ENCODE measurements at places on chromosomes 1 and 21. TPM values are rescaled to one million over a fixed set of nuclear protein-coding genes. Genes with fewer than 3 reads are reported as not detected.
A peak's percentile ranks its signal among the peaks of the same experiment; 100 is the strongest.

ADAMTS5 gene
- 0.32 TPM for polyA plus RNA-seq

DNA sequence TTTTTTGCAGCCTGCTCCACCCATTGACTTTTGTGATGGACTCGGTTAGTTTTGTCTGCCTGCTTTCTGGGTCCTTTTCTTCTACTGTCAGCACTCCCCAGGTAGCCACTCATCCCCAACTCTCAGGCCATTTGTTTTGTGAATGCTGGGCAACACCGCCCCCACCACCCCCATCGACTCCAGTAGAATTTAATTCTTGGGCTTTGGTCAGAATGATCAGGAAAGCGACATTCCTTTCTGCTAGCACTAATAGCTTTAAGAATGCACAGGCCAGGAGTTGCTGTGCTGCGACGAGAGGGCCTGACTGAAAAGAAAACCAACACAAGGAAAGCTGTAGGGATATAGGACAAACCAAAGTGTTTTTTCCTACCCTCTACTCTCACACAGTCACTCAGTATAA, 144.4 kb downstream of the CDC7 start:
- H3K27ac ChIP-seq = peak overlapping the region; percentile 1
- H3K27me3 ChIP-seq = no peaks in the 10 kb centered on the region
- peaks cover 13% of the 10 kb centered on the region for H3K4me1 ChIP-seq

TTC39A gene
- polyA plus RNA-seq = 2.3 TPM

GRCh38 chr21:42037516-42037915, 27.4 kb upstream of the ZBTB21 start:
- no peak overlapping the region for H3K4me3 ChIP-seq
- H3K27me3 ChIP-seq = no peaks in the 10 kb centered on the region
- no peak overlapping the region for H3K27ac ChIP-seq
- no peaks in the 10 kb centered on the region for H3K4me1 ChIP-seq

GRCh38 chr1:154404984-154405746, at the start of gene IL6R:
Gene IL6R, plus strand, starts transcription at chr1:154405343. Its CDS starts 287 bp downstream, at chr1:154405630.
- H3K36me3 ChIP-seq = no peaks in the 10 kb centered on the region
- H3K27me3 ChIP-seq = peaks cover 42% of the 10 kb centered on the region
- DNase-seq = peak; percentile 91
- peaks cover 16% of the 10 kb centered on the region for H3K4me1 ChIP-seq
- no peak within 1 kb of the TSS for H3K27ac ChIP-seq
- H3K4me3 ChIP-seq = peak within 1 kb of the TSS; percentile 70

- H3K27me3 ChIP-seq = no peaks in the 10 kb centered on the region
- H3K4me1 ChIP-seq = peaks cover 4% of the 10 kb centered on the region
- no peaks in the 10 kb centered on the region for H3K36me3 ChIP-seq
- no peak for DNase-seq
Measured at GRCh38 chr1:64184003-64184440, 19.4 kb upstream of the UBE2U start.

DNA sequence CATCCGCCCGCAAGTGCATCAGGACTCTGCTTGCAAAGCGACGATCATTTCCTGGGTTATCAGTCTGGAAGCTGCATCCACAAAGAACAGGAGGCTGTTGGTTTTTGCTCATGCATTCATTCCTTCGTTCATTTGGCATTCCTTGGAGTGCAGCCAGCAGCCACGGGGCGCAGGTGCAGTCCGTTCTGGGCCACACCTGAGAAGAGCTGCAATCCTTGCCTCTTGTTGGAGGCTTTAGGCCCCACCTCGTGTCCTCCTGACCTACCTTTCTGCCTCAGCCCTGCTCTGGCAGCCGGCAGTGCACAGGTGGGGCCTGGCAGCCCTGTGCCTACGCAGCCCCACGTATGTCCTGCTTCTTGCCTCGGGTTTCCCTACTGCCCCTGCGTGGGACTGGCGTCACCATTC, 19.6 kb upstream of the C2CD2 start:
- no peaks in the 10 kb centered on the region for H3K4me1 ChIP-seq
- DNase-seq = no peak
- H3K27me3 ChIP-seq = no peaks in the 10 kb centered on the region

GRCh38 chr1:172324761-172325160, 95.7 kb upstream of the C1orf105 start:
- H3K4me3 ChIP-seq = no peak overlapping the region
- H3K36me3 ChIP-seq = no peaks in the 10 kb centered on the region
- H3K4me1 ChIP-seq = no peaks in the 10 kb centered on the region
- H3K27me3 ChIP-seq = no peaks in the 10 kb centered on the region
- DNase-seq = no peak
- H3K27ac ChIP-seq = no peak overlapping the region

- no peak for DNase-seq
- H3K4me3 ChIP-seq = no peak overlapping the region
- H3K36me3 ChIP-seq = peaks cover 74% of the 10 kb centered on the region
Measured at GRCh38 chr1:114720492-114720891, 3.9 kb upstream of the NRAS start.

GRCh38 chr1:37169241-37169640, 134.9 kb upstream of the GRIK3 start:
- H3K4me1 ChIP-seq = no peaks in the 10 kb centered on the region
- no peak for DNase-seq
- no peak overlapping the region for H3K4me3 ChIP-seq
- no peaks in the 10 kb centered on the region for H3K27me3 ChIP-seq
- H3K27ac ChIP-seq = no peak overlapping the region

GRCh38 chr1:48530727-48531351, 58.8 kb upstream of the SPATA6 start:
- H3K4me1 ChIP-seq = peaks cover 17% of the 10 kb centered on the region
- H3K4me3 ChIP-seq = no peak overlapping the region

GRCh38 chr21:41627428-41627827, 119.5 kb upstream of the TMPRSS2 start:
- H3K27ac ChIP-seq = no peak overlapping the region
- H3K27me3 ChIP-seq = no peaks in the 10 kb centered on the region
- H3K36me3 ChIP-seq = no peaks in the 10 kb centered on the region
- no peak for DNase-seq
- no peaks in the 10 kb centered on the region for H3K4me1 ChIP-seq
- H3K4me3 ChIP-seq = no peak overlapping the region

DNA sequence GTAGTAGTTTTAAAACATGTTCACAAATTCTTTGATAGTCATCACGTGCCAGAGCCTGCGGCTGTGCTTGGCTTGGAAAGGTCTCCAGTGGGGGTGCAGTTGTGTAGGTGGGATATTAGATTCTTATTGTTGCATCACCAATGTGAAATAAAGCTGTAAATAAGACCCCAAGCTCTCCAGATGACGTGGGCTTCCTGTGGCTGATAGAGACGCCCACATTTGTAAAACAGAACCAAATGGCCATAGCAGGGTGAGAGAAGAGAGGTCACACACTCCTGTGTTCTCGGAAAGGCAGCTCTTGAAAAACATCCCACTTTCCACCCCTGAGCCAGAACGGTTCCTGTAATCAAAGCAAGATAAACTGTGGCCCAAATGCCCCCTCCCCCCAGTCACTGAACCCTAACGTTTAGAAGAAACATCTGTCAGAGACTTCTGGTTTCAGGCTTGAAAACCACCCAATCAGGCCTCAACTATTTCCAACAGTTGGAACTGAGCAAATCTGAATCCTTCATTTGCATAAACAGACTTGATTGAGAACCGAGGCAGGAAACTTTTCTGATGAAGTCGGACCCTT, 6.6 kb upstream of the NTPCR start:
- H3K27me3 ChIP-seq = no peaks in the 10 kb centered on the region
- no peaks in the 10 kb centered on the region for H3K36me3 ChIP-seq
- H3K27ac ChIP-seq = no peak overlapping the region
- no peak overlapping the region for H3K4me3 ChIP-seq
- no peaks in the 10 kb centered on the region for H3K4me1 ChIP-seq
- DNase-seq = no peak

DNA sequence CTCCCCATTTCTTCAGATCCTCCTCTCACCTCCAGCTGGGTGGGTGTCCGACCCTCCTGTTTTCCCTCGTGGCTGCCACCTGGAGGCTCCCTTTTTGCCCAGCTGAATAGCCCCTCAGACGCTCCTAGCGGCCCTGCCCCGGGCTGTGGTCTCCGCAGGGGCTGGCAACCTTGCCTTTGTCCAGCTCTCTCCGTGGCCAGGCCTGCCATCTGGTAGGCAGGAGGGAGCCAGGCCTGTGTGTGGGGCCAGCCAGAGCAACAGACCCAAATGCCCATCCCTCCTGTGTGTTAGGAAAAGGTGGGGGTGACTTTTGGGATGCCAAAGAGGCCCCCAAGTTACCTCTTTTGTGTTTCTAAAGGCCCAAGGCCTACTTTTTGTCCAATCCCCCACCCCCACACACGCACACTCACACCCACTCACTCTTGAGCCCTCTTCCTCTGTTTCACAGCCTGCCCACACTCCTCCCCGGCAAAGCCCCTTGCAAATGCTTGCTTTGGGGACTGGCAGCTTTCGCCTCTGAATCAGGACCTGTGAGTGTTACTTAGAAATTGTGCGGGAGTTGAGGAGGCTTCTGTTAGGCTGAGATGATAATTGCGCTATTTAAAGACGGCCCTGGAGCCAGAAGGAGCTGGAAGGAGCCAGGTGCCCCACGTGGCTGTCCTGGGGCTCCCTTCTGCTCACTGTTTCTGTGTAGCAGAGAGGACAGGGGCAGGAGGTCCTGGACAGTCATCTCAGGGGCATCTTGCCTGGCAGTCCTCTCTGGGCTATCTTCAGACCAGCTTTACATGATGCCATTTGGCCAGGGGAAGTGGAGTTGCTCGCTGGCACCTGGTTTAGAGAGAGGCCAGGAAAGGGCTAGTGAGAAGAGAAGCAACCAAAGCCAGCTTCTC, 9.1 kb downstream of the PPFIA4 start:
- no peak overlapping the region for H3K4me3 ChIP-seq
- H3K27me3 ChIP-seq = no peaks in the 10 kb centered on the region
- H3K36me3 ChIP-seq = no peaks in the 10 kb centered on the region
- H3K27ac ChIP-seq = no peak overlapping the region

- peaks cover 52% of the 10 kb centered on the region for H3K27me3 ChIP-seq
- no peak within 1 kb of the TSS for H3K27ac ChIP-seq
- H3K4me1 ChIP-seq = peaks cover 11% of the 10 kb centered on the region
- peak; percentile 81 for DNase-seq
Measured at GRCh38 chr1:239386453-239387303, at the start of gene CHRM3. Gene CHRM3, plus strand, starts transcription at chr1:239386568. Its CDS starts 520,884 bp downstream, at chr1:239907452.

- no peaks in the 10 kb centered on the region for H3K27me3 ChIP-seq
- no peak for DNase-seq
- no peak overlapping the region for H3K27ac ChIP-seq
- no peaks in the 10 kb centered on the region for H3K36me3 ChIP-seq
Measured at GRCh38 chr1:73029571-73029970, 747.2 kb upstream of the NEGR1 start.

- no peak overlapping the region for H3K27ac ChIP-seq
- H3K4me1 ChIP-seq = no peaks in the 10 kb centered on the region
- no peak for DNase-seq
- no peaks in the 10 kb centered on the region for H3K36me3 ChIP-seq
Measured at GRCh38 chr21:31985398-31985797, 112.6 kb downstream of the HUNK start.

DNA sequence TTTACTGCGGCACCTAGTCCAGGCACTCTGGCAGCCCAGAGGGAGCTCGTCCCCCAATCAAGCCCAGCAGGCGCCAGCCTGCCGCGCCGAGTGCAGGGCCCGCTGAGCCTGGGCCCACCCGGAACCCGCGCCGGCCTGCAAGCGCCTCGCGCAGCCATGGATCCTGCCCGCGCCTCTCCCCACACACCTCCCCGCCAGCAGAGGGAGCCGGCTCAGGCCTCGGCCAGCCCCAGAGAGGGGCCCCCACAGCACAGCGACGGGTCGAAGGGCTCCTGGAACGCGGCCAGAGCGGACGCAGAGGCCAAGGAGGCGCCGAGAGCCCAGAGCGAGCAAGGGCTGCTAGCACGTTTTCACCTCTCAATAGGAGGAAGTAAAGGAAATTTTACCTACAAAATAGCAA, 767.0 kb downstream of the MRPL39 start:
- DNase-seq = peak; percentile 43
- no peaks in the 10 kb centered on the region for H3K4me1 ChIP-seq
- no peak overlapping the region for H3K27ac ChIP-seq
- no peaks in the 10 kb centered on the region for H3K36me3 ChIP-seq
- no peaks in the 10 kb centered on the region for H3K27me3 ChIP-seq
- no peak overlapping the region for H3K4me3 ChIP-seq

GRCh38 chr1:207088701-207089626, at the start of gene C4BPB:
Gene C4BPB, plus strand, starts transcription at chr1:207088860. Its CDS starts 672 bp downstream, at chr1:207089532.
- no peak within 1 kb of the TSS for H3K27ac ChIP-seq
- DNase-seq = no peak
- no peaks in the 10 kb centered on the region for H3K27me3 ChIP-seq

GRCh38 chr1:43636006-43636641, 13.8 kb upstream of the KDM4A start:
- H3K4me1 ChIP-seq = no peaks in the 10 kb centered on the region
- no peak overlapping the region for H3K27ac ChIP-seq
- no peaks in the 10 kb centered on the region for H3K27me3 ChIP-seq
- DNase-seq = no peak

DNA sequence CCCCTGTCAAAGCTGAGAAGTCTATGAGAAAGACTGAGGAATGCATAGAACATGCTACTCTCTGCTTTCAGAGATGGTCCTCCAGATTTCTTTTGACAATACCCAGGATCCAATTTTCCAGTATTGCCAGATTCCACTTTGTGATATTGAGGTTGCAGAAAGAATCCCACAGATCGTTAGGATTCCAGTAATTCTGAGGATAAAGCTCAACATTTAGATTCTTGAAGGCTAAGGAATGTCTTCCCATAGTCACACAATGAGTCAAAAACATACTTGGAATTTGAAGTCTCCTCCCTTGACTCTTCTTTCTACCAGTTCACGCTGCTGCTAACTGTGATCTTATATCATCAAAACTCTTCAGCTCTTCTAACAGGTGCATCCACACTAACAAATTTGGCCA, 57.1 kb downstream of the TNFSF18 start:
- no peaks in the 10 kb centered on the region for H3K4me1 ChIP-seq
- DNase-seq = no peak
- H3K36me3 ChIP-seq = no peaks in the 10 kb centered on the region
- H3K27me3 ChIP-seq = no peaks in the 10 kb centered on the region

PCP4L1 gene
- polyA plus RNA-seq = 1.7 TPM

DNA sequence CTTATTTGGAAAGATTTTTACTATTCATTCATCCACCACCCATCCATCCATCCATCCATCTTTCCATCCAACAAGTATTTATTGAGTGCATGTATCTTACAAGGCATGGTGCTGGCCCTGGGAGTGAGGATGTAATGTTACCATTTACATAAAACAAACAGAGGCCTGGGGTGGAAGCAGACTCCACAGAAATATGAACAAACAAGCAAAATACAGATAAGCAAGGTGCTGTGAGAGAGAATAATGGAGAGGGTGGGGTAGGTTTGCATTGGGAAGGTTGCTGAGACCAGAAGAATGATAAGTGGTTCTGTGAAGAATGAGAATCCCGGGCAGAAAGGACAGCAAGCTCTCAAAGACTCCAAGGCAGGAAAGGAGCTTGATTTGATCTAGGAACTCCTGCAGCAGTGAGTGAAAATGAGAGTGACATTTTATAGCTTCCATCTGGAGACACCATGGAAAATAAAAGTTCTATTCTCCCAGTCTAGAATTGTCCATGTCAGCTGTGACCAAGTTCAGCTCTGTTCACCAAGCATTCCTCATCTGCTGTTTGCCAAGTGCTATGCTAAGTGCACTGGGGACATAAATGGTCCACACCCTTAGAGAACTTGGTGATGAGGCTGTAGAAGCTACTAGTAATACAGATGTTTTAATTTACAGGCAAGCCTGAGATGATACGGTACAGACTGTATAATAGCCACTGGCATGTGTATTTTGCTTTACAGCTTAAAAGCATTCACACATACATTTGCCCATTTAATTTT, 75.3 kb downstream of the PEX14 start:
- no peak overlapping the region for H3K27ac ChIP-seq
- H3K36me3 ChIP-seq = no peaks in the 10 kb centered on the region
- H3K27me3 ChIP-seq = no peaks in the 10 kb centered on the region
- no peak overlapping the region for H3K4me3 ChIP-seq

Measured in GM23338 (cell line).